ENCODE measurements at places on chromosomes 3 and 15.

- peak; percentile 9 for DNase-seq
Observed at GRCh38 chr3:181326637-181327223, 337.2 kb upstream of the DNAJC19 start.

- DNase-seq, result peak; percentile 36
Observed at GRCh38 chr3:105801397-105801796, 67.4 kb downstream of the CBLB start.

DNA sequence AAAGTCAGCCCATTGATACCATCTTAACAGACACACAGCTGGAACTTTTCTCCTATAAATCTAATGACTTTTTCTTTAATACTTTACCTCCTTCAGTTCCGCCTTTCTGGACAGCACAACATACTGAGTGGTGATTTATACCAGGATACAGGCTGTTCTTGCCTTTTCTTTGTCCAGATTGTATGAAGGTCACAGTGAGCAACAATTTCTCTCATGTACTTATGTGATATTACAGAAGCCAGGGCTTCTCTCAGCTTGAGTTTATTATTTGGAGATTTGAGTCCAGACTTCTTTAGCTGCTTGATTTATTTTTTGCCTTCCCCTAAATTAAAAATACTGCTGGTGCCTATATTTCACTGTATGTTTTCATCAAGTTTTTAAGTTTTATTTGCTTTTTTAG is 976.0 kb downstream of the ROBO2 start:
- no peak for DNase-seq

GRCh38 chr15:39685999-39686613 is 96.5 kb downstream of the FSIP1 start:
- DNase-seq, result peak; percentile 32

DNA sequence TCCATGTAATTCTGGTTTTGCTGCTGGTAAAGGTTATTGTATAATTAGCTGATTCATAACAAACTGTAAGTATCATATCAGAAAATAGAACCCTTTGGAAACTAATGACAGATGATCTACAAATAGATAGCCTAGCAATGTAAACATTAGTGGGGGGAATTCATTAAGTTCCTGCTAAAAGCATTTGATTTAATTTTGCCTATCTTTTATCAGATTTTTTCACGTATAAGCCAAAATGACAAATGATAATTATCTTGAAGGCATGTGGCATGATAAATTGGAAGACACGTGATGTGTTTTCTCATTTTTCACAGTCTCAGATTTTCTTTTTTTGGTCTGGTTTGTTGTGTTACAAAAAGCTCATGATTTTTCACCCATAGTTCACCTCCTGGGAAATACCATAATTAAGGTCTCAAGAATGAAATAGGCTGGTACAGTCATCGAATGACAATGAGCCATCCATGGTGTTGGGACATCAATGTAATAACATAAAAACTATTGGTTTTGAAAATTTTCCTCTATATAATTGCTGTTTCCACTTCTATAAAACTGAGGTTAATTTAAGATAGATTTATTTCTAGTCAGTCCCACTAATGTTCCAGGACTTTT is 325.9 kb upstream of the TBL1XR1 start:
- DNase-seq, result peak; percentile 73

DNA sequence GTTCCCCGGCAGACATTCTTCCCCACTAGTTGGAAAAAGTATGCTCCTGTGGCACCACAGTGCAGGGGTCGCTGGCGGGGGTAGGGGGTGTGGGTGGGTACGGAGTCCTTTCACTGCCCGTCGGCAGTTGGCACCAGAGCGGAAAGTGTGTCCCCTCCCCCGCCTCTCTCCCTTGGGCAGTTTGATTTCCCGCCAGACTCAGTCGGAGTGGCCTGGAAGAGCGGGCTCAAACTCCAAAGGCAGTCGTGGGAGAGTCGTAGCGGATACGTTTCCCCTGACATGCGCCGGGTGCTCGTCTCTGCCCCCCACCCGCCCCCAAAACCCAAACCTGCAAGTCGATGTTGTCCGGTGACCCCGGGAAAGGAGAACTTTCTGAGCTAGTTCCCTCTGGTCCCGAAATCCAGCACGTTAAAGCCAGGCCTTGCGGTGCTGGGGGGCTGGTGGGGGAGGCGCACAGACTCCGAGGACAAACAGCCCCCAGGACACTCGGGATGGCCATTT is 4.4 kb upstream of the FOXB1 start:
- DNase-seq, result no peak

DNA sequence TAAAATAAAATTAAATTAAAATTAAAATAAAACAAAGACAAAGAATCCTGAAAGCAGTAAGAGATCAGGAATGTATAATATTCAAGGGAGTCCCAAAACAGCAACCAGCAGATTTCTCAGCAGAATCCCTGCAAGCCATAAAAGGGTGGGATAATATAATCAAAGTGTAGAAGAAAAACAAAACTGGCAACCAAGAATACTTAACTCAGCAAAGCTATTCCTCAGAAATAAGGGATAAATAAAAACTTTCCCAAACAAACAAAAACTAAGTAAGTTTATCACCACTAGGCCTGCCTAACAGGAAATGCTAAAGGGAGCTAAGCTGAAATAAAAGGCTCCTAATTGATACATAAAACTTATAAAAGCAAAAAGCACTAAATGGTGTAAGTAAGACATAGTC is 29.8 kb downstream of the THBS1 start:
- DNase-seq, result no peak

DNA sequence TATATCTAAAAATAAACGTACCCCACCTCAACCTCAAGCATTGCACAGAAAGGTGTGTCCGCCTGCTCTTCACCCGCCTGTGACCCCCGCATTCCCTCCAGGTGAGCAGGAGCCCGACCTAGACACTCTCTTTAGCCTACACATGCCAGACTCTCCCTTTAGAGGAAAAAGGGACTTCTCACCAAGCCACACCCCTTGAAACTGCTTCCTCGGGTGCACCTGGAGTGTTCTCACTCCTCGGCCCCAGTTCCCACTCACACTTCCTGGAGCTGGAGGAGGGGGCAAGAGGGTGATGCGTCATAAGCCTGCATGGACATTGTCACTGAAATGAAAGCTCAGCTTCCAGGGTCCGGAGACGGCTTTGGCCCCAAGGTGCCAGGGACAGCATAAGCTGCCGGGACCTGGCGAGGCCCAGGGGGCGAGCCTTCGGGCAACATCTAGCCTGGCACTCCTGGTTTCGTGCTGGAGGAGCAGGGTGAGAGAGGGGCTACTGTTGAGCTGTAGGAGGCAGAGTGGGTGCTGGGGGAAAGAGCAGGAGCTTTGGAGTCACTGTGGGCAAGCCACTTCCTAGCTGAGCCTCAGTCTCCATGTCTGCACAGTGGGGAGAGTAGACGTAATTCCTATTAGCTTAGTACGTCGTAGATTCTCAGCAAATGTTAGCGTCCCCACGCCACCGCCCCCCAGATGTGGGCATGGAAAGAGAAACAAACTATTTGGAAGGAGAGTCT is 9.8 kb upstream of the MUC4 start:
- no peak for DNase-seq

DNA sequence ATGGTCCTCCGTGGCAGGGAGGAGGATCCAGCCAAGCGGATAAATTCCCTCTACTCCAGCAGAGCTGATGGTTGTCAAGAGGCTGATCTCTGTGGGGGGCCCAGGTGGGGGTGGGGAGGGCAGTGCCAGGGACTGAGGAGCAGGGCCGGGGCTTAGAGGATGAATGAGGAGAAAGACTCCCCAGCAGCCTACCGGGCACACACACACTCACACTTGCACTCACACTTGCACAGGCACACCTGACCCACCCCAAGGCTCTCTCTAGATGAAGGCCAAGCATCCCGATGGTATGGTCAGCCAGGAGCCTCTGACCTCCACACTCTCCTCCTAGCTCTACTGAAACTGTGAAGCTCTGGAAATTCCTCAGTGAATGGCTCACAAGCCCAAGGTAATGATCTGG is 131.3 kb upstream of the PRR20G start:
- DNase-seq, result no peak

- DNase-seq, result peak; percentile 52
Observed at GRCh38 chr15:95929232-95929846, 401.2 kb upstream of the NR2F2 start.

DNA sequence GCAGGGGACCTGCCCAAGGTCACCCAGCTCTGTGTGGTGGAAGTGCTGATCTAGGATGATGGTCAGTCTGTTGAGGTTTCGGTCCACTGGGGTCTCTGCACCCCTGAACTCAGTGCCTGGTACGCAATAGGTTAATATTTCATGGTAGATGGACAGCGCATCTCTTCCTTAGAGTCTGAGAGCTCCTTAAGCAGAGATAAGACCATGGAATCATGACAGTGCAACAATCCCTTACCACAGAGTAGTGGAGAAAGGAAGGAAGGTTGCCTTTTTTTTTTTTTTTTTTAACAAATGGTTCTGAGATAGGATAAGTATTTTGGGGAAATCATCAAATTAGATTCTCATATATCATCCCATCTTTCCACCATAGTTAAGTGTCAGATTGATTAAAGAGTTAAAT is 79.8 kb upstream of the SLC6A1 start:
- no peak for DNase-seq

- DNase-seq, result no peak
Observed at GRCh38 chr3:126016616-126017015, 47.6 kb downstream of the ROPN1B start.

- DNase-seq, result peak; percentile 44
Observed at GRCh38 chr3:193788189-193788991, 195.4 kb downstream of the OPA1 start.

GRCh38 chr3:48268936-48269561 is 28.1 kb downstream of the ZNF589 start:
- DNase-seq, result peak; percentile 27

DNA sequence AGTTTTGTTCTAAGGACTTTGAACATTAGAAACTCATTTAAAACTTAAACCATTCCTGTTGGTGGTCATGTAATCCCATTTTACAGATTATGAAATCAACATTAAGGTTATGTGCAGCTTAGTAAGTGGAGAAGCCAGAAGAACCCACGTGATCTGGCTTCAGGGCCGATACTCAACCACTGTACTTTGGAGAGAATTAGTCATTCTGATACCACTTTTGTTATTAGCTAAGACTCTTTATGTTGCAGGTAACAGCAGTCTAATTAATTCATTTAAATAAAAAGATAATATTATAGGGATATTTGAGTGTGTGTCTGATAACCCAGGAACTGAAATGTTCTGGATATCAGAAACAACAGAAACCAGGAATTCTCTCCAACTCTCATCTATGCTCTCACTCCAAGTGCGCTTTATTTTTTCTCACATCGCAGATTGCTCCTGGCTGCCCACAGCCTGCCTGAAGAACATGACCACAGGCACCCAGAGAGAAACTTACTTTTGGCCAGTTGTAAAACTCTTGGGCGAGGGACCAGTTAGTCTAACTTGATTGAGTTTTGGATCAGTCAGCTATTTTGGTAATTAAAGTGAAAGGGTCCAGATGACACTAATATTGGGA is 25.2 kb downstream of the UBE2E1 start:
- DNase-seq, result peak; percentile 16

DNA sequence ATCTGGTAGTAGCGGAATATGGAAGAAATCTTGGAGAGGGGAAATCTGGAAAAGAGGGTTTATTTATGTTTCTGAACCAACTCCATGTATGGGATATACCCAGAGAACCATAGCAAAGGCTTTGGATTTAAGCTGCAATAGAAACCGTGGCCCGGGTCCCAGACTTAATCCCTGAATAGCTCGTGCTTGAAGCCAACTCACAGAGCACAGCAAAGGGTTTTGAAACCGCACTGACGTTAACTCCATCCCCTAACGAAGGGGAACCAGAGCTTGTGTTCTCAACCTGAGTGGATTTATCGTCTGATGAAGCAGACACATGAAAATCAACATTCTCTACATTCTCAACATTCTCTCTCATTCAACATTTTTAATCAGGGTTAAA is 154.6 kb downstream of the APBA2 start:
- DNase-seq, result peak; percentile 91

DNA sequence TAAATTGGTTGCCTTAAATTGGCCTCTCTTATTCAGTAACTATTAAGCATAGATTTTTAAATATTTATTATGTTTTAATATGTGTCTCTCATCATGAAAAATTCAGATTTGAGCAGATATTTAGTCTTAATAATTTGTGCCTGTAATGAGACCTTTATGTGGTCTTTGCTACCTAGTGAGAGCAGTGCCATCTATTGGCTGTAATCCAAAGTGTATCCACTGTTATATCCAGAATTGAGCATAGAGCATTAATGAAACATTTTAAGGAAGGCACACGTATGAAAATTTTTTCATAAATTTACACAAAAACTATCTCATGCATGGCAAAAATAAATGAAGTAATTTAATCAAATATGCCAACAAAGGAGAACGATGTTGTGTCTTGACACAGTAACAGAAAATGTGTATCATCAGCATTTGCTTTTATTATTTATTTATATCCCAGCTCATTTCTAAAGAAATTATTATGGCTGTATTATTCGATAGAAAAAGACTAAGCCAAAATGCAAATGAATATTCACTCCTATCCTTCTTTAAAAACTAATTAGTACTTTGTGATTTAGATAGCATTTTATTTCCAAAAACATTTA is 203.5 kb downstream of the RSRC1 start:
- DNase-seq, result peak; percentile 6

DNA sequence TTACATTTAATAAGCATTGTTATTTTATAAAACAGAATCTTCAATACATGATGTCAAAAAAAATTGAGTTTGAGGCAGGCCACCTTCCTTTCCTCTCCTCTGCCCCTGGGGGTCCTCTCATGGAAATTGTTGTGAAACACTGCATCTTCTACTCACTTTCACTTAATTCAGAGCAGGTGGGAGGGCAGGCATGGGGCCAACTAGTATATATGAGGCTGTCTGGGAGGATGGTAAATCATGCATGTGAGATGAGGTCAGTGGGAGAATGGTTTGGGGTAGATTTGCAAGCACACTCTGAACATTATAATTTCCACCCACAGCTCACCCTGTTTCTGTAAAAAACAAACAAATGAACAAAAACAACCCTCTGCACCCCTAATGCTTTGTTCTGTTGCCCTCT is 10.4 kb upstream of the CCDC14 start:
- no peak for DNase-seq

GRCh38 chr15:90986790-90987507 is 7.4 kb downstream of the PRC1 start:
- DNase-seq, result no peak

DNA sequence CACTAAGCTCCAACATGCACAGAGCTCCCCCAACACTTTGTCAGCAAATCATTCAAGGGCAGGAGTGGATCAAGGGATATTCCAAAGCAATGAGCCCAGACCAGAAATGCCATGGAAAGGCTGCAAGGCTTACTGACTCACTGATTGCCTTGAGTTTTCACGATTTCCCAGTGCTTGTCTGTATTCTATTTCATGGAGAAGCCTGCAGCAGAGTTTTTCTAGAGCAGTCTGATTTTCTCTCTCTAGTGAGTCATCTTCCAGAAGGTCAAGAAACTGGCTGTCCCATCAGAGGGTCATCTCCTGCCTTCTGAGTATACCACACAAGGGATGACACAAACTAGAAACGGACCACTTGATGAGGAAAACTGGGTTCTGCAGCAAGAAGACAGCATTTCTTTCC is 16.5 kb downstream of the LMCD1 start:
- DNase-seq, result peak; percentile 79
